Stimulated activated CD8-positive, alpha-beta memory T cell treated with anti-CD3 and anti-CD28 coated beads, Interleukin-4, amount 100 ng/mL, for 4 hours (primary cell): ENCODE measurements at places on chromosomes 3 and 15.

DNA sequence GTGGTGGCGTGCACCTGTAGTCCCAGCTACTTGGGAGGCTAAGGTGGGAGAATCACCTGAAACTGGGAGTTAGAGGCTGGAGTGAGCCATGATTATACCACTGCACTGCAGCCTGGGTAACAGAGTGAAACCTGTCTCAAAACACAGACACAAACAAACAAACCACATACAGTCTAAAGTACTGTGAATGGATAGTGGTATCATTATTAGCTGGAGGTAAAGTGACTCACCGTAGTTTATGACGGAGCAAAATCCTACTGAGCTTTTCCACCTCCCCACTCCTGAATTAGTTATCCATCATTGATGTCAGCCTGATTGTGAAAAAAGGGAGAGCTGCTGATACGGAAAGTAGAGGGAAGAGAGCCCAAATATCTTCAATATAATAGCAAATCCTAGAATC lies 3.2 kb upstream of the CNOT10 start:
- no peak for DNase-seq

GRCh38 chr15:74838746-74839525 lies 4.0 kb downstream of the ULK3 start:
- DNase-seq, result no peak

- no peak for DNase-seq
Measured at GRCh38 chr3:169864270-169864669, 5.5 kb downstream of the LRRC31 start.

DNA sequence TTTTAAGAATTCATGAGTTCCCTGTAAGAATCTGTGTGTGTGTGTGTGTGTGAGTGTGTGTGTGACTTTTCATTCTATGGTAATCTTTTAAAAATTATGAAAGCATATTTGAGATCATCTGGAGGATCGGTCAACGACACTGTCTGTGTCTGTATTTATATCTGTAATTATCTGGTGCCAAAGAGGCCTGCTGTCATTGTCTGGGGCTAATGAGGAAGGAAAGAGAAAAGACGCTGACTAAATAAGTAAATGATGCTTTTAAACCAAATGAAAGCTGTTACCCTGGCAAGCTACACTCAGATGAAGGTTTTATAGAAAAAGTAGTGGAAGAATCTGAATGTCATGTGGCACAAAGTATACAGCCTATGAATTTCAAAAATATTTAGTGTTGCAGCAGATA lies 439.8 kb downstream of the RBMS3 start:
- DNase-seq, result no peak

- DNase-seq, result no peak
Measured at GRCh38 chr3:54304877-54305276, 182.5 kb downstream of the CACNA2D3 start.

DNA sequence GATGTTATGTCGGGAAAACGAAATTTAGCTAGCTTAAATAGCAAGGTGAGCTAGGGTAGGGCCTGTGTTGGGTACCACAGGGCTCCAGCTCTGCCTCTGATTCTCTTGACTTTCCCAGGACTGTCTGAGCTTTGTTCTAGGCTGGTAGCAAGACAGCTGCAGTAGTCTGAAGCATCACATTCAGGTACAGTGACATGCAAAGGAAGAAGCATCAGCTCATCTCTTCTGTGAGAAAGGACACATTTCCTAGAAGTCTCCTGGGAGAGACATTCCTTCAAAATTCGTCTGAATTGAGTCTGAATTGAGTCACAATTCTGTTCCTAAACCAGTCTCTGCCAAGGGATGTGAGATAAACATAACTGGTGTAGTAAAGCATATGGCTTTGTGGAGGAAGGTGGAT lies 8.5 kb upstream of the UBXN7 start:
- no peak for DNase-seq

DNA sequence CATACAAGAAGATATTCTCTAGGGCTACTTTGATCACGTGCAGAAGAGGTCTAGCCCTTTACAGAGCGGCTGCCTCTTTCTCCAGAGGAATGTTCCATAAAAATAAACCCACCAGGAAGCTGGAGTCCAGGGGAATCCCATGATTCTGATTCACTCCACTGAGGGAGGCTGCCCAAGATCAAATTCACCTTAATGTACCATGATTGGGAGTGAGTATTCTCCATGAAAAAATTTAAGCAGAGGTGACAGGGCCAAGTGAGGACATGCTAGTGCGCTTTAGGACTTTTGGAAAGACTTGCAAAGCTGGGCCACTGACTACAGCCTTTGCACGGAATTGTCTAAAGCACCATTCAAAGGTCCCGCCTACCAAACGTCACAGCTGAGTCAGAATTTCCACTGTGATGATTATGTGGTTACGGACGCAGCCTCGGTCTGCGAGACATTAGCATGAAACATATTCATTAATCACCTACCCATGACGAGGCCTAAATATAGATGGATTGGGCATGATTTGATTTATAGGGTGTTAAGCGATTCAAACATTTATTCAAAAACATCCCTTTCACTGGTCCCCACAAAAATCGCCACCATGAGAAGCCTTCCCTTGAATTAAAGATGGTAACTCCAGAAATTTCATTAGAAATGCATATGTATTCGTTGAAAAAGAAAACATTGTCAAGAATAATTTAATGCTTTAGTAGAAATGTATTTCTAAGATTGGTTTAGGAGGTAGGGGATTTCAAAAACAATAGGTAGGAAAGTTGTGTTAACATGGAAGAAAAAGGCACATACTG lies 152.6 kb downstream of the GREM1 start:
- DNase-seq, result no peak

DNA sequence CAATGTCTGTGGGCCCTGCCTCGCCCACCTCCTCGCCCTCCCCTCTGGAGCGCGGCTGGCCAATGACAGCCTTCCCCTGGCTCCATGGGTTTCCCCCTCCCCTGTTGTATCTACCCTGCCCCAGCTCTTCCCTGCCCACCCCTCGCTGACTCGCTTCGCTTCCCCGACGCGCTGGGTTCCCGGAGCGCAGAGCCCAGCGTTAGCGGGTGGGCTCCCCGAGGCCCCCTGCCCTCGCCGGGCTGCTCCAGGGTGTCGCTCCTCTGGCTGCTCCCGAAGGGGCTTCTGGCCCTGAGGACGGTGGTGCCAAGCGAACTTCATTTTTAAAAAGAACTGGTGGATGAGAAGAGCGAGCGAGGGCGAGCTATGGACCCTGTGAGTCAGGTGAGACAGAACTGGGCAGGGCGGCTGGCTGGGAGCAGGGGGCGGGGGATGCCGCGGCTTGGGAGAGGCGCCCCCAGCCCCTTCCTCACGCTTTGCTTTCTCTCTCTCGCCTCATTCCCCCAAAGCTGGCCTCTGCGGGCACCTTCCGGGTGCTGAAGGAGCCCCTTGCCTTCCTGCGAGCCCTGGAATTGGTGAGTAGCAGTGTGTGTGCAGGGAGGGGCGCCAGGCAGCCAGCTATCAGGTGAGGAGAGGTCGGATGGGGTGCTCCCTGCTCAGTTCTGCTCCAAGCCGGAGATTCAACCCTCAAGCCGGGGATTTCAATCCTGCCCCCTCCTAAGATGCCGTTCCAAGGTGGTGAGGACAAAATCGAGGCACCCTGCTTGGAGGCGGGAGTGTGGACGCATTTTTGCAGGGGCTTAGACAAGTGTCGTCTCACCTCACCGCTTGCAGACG lies at the start of gene SYNPR:
SYNPR (plus strand) TSS at position 138 of the 834 bp plus-strand sequence.
- no peak for DNase-seq

GRCh38 chr15:32676169-32676568 lies 34.7 kb downstream of the SCG5 start:
- DNase-seq, result no peak

GRCh38 chr3:134094491-134094890 lies 64.8 kb upstream of the SLCO2A1 start:
- no peak for DNase-seq

DNA sequence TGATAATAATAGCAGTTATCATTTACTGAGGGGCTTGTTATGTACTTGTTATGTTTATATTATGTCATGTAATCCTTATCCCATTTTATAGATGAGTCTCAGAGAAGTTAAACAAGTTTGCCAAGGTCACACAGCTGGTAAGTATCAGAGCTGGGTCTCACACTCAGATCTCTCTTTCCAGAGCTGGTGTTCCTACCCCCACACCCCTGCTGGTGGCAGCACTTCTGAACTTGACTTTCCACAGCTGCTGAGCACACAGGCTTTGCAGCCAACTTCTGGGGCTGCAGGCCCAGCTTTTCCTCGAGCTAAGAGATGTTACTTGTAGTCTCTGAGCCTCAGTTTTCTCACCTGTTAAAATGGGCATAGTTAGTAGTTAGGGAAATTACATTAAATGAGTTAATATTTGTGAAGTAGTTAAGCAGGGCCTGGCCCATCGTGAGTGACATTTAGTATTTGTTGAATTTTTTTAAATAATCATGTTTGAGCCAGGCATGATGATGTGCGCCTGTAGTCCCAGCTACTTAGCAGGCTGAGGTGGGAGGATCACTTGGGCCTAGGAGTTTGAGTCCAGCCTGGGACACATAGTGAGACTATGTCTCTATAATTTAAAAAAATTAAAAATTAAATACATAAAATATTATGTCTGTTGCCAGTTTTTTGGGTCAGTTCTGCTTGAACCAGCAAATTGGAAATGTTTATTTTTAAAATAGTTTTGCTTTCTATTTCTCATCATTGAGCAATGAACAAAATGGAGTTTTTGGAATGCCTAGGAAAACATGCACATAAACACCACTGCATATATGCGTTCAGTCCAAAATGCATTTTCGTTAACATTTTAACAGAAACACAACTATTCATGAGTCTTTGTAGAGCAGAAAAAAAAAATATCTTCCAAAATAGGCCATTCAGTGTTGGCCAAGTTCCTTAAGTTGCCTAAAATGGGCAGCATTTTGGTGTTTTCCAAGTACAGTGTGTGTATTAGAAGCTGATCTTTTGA lies 87.3 kb downstream of the SMAD6 start:
- no peak for DNase-seq

DNA sequence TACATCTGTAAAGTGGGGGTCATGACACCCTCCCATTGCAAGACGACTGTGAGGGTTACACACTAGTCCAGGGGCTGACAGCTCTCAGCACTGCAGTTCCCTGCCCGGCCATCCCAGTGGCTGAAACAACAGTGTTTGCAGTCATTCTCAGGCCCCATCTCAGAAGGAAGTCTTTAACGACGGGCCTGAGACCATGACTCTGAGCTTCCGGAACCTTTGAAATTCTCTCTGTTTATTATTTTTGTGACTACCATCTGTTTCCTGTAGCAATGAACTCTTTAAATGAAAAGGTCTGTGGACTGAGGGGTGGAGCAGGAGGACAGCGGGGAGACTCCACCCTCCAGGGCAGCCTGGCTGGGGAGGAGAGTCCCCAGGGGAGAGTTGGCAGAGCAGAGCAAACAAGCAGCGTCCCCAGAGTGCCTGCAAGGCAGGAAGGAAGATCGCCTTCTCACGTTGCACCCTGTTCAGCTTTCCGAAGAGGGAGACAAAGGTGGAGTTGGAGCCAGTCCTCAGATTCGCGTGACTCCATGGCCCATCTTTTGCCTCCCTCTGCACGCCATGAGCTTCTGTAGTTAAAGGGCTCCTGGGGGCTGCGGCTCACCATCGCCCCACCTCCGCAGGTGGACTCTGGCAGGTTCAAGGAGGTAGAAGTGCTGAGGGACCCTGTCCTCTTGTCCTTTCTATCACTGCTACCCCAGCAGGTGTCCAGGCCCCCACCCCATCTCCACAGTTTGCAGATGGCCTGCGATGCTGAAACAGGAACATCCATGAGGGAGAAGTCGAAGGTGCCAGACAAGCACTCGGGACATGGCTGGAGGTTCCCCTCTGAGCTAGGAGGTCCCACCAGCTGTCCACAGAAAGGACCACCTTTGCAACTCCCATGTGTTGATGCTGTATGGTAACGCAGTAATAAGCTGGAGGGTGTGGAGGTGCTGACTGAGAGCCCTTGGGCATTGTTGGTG lies 525.8 kb upstream of the PROK2 start:
- DNase-seq, result no peak

GRCh38 chr3:9204253-9204992 lies 45.0 kb downstream of the SRGAP3 start:
- no peak for DNase-seq

DNA sequence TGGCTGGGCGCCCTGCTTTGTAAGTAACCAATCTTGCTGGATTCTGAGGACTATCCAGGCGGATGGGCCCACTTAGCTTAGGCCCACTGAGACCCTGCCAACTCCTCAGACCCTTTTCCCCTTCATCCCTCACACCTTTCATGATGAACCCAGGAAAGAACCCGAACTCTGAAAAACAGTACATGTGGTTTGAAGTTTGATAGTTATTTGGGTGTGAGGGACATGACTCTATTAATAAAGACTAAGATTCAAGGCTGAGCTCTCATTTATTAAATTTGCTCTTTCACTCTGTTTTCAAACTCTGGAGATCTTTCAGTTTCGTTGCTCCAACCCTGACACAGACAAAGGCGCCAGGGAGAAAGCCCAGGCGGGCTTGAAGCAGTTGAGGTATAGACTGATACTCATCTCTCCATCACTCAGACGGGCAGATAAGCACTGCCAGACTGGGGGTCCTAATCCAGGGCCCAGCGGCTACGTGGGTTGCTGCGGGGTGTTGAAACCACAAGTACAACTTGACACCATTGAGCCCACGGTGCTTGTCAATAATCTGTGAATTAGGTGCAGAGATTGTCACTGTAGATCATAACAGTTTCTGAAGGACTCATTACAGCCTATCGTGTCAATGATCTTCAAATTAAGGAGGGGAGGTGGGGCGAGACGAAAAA lies 7.2 kb upstream of the SOX2 start:
- no peak for DNase-seq

DNA sequence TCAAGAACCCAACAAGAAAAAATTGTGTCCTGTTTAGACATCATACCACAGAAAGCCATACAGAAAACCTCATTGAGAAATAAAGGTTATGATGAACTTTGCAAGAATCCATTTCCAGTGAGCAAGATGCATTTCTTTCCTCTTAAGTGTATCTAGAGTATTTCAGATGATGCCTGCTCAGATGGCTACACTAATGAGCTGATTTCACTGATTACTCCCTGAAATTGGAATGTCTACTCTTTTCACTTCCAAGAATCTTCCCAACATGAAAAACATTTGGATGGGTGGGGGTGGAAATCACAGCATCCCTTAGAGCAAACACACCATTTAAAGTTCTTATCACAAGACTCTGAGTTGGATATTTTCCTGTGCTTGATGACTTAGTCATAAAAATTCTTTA lies 41.4 kb upstream of the IL12A start:
- no peak for DNase-seq

DNA sequence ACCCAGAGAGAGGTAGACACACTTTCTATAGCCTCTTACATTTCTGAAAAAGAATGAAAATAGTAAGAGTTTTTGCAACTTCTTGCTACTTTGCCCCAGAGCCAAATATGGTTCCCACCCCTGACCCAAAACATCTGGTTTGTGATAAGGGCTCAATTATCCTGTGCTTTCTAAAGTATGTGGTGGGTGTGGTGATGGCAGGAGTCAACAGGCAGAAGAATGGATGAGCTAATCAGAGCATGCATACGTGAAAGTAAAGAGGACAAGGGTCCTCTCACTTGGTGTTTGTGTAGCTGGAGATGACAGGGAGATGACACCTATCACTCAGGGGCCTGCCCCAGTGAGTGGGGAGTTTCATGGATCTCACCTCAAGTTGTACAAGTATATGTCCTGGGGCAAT lies 19.1 kb downstream of the KBTBD8 start:
- no peak for DNase-seq

DNA sequence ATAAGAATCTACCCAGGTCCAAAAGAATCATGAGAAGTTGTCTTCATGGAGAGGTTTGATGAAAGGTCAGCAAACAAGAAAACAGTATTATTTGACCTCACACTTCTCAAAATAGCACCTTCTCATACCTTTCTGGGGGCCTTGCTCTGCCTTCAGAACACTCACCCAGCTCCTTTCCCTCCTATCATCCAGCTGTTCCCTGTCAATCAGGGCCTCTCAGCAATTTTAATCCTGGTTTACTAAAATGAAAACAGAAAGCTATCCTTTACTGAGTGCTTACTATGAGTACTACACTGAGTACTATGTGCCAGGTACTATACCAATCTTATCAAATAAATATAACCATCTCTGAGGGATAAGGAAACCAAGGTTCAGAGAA lies 138.6 kb downstream of the GAP43 start:
- no peak for DNase-seq
